ENCODE measurements at places on chromosomes 6 and 20.

DNA sequence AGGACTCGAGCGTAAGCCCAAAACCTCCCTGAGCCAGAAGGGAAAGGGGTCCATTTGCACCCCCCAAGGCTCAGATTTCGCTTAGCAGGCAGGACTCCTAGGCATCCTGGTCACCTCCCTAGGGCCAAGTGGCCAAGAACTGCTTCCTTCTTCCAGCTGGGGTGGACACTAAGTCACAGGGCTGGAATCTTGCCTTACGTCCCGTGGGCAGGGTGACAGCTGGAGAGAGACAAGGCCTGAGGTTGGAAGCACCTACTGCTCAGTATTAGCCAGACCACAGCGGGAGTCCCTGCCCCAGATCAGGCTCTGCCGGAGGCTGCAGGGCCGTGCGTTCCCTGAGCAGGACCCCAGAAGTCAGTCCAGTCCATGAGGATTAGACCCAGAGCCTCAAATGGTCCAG is 19.7 kb downstream of the LAMA5 start:
- no peak for DNase-seq

DNA sequence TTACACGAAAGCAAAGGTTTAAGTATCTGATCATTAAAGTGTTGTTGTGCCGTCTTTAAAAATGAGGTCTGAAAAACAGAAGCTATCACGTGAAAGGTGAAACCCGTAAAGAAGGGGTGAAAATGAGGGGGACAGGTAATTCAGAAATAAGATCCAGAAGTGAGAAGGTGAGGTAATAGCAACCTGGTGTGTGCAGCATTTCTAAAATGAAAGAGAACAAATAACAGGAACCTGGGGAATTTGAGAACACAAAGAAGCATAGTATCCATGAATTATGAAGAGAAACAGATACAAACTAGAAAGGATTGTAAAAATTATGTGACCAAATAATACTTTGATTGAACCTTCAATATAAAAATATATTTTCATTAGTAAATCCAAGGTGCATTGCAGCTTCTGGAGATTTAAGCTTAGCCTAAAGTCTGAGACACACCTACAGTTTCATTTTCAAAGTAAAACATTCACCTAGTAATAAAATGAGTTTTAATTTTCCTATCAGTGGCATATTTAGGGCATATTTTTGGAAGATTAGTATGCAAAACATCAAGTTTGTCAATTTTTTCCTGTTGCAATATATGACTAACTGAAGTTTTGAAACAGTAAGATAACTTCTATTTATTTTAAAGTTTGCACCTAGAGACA is 1.4 kb downstream of the HEY2 start:
- DNase-seq = no peak

- DNase-seq = no peak
Observed at GRCh38 chr6:10643201-10643651, 51.2 kb downstream of the C6orf52 start.

GRCh38 chr6:39281312-39281980 is 32.8 kb downstream of the KCNK17 start:
- no peak for DNase-seq

GRCh38 chr6:119459207-119459974 is 109.8 kb upstream of the MAN1A1 start:
- DNase-seq = no peak

DNA sequence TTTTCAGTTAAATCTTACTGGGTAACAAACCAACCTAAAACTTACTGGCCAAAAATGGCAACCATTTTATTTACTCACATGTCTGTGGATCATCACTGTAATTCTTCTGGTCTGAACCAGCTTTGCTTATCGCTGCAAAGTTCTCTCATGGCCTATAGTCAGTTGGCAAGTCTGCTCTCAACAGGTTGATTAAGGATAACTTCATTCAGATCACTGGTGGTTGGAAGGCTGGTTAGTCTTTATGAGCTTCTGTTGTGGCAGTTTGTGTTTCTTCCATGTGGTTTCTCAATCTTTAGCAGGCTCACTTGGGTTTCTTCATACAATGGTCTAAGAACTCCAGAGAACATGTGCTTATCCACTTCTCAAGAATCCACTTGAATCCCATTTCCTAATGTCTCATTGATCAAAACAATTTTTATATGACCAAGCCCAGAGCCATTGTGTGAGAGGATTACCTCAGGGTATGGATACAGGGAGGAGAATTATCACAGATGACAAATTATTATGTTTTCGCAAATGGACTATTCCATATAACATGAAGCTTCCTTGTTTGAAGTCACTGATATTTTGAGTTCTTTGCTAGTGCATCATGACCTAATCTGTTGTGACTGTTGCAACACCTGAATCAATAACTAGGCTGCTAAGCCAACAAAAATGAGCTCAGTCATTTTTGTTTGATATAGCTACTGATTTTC is 155.4 kb upstream of the BMP2 start:
- no peak for DNase-seq

GRCh38 chr6:158237656-158238055 is 69.5 kb downstream of the GTF2H5 start:
- DNase-seq = no peak

GRCh38 chr6:119676961-119677360 is 327.4 kb upstream of the MAN1A1 start:
- DNase-seq = no peak

DNA sequence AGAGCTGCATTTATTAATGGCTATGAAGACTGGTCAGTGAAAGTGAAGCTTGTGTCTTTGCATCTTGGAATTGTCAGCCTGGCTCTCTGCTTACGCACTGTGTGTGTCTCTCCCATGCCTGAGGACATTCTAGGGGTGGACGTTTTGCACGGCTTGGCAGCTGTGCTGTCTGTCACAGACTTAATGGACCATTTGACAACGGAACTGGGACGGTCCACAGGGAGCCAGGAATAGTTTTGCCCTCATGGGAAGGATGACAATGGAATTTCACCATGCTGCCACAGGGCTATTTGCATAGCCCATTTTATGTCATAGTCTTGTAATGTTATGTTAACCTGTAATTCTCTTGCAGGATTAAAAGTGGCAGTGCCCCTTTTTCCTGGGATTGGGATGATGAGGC is 44.7 kb downstream of the OR2B6 start:
- DNase-seq = no peak

DNA sequence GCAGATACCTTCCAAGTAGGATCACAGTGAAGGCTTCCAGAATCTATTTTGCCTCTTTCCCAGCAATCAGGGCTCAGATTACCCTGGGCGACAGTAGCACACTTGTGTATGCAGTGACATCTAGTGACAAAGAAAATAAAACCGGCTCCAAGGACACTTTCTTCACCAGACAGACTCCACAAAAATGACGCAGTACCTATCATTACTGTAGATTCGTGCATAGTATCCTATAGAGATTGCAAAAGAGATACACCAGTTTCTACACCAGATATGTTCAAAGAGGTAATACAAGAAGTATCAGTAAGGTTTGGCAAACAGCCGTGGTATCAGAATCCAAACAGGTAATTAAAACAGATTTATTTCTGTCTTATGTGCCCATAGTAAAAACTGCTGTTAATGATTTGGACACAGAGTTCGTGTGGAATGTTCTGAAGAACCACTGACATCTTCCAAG is 600.4 kb upstream of the JAG1 start:
- DNase-seq = no peak

- DNase-seq = no peak
Observed at GRCh38 chr6:116139917-116140316, 14.0 kb upstream of the COL10A1 start.

GRCh38 chr6:71168233-71168765 is 120.3 kb upstream of the OGFRL1 start:
- DNase-seq = no peak

- no peak for DNase-seq
Observed at GRCh38 chr6:123830120-123830519, 26.5 kb downstream of the NKAIN2 start.

DNA sequence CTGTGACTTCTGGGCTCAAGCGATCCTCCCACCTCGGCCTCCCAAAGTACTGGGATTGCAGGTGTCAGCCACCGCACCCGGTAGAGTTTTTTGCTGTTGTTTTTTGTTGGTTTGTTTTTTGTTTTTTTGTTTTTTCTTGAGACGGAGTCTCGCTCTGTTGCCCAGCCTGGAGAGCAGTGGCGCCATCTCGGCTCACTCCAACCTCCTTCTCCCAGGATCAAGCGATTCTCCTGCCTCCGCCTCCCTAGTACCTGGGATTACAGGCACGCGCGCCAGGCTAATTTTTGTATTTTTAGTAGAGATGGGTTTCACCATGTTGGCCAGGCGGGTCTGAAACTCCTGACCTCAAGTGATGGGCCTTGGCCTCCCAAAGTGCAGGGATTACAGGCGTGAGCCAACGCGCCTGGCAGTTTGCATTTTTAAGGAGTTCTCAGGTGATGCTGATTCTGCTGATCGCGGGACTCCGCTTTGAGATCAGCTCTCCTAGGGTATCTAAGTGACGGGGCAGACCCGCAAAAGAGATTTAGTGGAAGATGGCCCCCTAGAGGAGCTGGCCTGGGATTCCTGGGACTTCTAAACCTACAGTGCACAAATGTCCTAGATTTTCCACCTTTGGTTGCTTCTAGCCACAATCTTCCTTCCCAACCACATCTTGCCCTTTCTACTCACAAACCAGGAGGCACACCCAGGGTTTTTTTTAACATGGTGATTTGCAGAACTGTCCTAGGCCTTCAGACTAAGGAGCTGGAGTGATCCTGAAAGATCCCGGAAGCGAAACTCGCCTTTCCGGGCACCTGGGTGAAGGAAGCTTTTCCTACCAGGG is 45.2 kb downstream of the DPPA5 start:
- DNase-seq = no peak

DNA sequence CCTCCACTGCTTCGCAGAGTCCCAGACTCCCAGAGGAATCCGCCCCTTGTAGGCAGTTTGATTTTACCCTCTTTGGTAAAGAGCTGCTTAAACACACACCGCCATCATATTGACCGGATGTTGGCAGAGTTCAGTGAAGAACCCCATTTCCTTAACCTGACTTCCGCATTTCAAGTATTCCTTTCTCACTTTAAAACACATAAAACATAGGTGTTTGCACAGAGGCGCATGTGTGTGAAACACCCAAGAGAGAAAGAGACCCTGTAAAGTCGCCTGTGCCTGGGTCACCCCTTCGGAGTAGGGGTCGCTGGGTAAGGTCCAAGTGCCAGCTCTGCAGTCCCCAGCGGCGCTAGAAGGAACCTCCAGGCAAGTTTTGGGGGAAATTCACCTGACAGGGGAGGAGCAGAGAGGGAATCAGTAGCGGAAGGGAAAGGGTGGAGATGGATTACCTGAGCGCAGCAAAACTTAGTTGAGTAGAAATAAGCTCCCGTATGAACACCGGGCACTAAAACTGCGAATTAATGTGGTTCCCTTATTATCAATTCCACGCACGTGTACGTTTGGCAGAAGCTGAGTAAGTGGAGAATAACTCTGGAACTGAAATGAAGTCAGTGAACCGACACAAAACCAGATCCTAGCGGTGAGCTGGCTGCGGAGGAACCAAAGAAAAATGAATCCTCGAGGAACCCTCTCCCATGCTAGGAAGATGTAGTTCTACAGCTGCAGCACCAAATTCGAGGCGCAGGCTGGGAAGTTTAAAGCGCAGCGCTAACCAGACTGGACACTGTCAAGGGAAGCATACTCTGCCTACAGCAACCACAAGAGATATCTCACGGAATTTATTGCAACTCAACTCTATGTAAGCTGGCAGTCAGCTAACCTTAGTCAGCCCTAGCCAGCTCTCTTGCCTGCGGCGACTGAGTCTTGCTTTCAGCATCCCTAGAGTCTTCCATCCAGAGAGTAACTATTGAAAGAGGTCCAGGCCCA is 3.5 kb upstream of the HTR1B start:
- DNase-seq = no peak

- DNase-seq = no peak
Observed at GRCh38 chr6:15921243-15921642, 207.6 kb upstream of the MYLIP start.

- DNase-seq = no peak
Observed at GRCh38 chr6:20712011-20712410, 177.8 kb downstream of the CDKAL1 start.

GRCh38 chr6:120873125-120873865 is 461.0 kb downstream of the TBC1D32 start:
- DNase-seq = no peak

DNA sequence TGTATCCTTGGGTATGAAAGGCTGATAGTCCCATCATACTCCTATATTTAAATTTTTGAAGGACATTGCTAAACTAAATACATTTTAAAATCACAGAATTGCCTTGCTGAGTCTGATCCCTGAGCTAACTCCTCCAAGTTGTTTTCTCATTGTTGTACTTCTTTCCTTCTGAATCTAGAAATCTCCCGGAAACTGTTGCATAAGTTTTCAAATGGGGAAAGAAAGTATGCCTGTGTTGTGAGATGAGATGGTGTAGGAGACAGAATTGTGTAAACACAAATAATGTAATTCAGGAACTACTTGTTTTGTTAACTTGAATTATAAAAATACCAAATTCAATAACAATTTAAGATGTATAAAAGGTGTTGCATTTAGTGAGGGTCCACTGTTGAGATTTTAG is 7.3 kb downstream of the PNRC1 start:
- no peak for DNase-seq
